ENCODE measurements at places on chromosomes 16 and 17.

DNA sequence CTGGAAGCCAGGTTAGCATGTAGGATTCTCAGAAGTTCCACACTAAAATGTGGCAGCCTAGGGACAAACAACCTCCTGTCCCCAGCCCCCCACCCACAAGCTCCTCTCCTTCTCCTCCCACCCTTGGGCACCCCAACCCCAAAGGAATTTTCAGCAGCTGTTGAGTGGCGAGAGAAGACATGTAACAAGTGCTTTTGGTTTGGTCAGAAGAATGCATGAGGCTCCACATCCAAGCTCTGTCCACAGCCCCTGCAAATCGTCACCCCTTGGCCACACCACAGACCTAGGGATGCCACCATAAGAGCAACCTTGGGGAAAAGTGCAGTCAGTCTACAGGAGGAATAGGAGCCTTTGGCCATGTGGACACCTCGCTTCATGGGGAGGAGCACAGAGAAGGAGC lies 11.9 kb upstream of the RAB37 start:
- H3K36me3 ChIP-seq = no peaks in the 10 kb centered on the region
- no peak for DNase-seq
- H3K4me3 ChIP-seq = no peak overlapping the region
- H3K27ac ChIP-seq = no peak overlapping the region
- peaks cover 20% of the 10 kb centered on the region for H3K27me3 ChIP-seq
- H3K4me1 ChIP-seq = peaks cover 5% of the 10 kb centered on the region

- no peak overlapping the region for H3K27ac ChIP-seq
- DNase-seq = no peak
- H3K36me3 ChIP-seq = no peaks in the 10 kb centered on the region
- peaks cover 2% of the 10 kb centered on the region for H3K4me1 ChIP-seq
Observed at GRCh38 chr17:9299695-9300094, 275.9 kb downstream of the STX8 start.

DNA sequence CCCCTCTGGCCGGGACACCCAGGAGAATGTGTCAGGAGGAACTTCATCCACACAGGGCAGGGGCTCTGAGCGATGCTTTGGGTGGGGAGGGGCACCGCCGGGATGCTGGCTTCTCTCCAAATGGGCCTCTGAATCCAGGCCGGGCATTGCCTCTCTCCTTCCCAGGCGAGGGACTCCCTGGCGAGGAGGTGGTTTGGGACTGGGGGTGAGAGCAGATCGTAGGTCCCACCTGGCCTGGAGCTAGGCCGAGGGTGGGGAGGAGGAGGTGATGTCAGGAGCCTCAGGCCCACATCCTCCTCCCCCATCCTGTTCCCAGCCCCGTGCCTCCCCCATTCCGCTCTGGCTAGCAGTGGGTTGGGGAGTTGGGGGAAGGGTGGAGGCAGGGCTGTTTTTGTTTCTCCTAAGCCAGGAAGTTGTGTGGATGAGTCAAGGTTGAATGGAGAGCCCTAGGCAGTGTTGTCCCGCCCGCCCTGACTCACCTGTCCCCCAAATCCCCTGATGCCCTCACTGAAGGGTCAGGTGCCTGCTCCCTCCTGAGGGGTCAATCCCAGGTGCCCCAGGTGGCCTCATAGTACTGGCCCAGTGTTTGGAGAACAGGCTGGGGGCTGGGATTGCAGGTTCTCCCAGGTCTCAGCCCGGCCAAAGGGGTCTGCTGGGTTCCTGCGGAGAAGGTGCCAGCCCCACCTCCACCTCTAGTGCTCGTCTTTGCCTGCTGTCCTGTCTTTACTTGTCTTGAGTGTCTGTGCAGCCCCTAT lies 2.8 kb downstream of the GRB7 start:
- H3K4me1 ChIP-seq = peaks cover 19% of the 10 kb centered on the region
- no peak overlapping the region for H3K4me3 ChIP-seq
- H3K27ac ChIP-seq = no peak overlapping the region
- no peaks in the 10 kb centered on the region for H3K36me3 ChIP-seq
- no peak for DNase-seq
- peaks cover 21% of the 10 kb centered on the region for H3K27me3 ChIP-seq

DNA sequence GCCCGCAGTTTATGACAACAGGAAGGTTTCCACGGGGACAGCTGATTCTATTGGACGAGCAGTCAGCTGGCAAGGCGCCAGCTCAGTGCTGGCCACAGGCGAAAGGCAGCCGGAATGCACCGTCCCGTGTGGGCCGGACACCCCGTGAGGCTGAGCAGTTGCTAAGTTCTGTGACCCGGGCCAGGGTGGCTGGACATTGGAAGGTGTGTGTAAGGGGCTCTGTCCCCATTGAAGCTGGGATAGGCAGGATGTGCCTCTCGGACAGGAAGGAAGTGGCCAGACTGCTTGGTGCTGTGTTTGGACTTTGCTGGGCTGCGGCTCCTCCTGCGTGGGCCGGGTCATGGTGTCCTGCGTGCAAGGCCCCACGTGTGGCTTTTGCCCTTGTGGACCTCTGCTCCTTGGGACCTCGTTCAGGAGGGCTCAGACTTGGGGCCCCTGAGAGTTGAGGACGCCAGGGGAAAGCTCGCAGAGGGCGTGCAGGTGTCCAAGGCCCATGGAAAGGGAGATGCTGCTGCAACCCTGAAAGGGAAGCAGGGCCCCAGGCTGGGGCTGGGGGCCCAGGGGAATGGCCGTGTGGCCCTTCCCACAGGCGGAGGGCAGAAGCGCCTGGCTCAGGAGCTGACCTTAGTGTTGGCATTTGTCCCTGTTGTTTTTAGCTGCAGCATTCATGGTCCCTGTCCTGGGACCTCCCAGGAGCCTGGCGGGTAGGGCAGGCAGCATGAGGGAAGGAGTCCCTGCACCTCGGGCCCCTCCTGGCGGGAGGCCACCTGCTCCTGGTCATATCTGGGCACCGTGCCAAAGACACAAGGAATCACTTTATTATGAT lies 10.0 kb downstream of the BAIAP2 start:
- DNase-seq = no peak
- peaks cover 6% of the 10 kb centered on the region for H3K4me1 ChIP-seq
- no peaks in the 10 kb centered on the region for H3K27me3 ChIP-seq

- peak; percentile 72 for DNase-seq
- no peaks in the 10 kb centered on the region for H3K36me3 ChIP-seq
- peak within 1 kb of the TSS; percentile 71 for H3K4me3 ChIP-seq
- H3K4me1 ChIP-seq = peaks cover 10% of the 10 kb centered on the region
Observed at GRCh38 chr16:720990-721764, at the start of gene ANTKMT. TSS of gene ANTKMT (plus strand) at chr16:721146. CDS start at chr16:721275, 129 bp downstream.

GRCh38 chr16:89841275-89841674 lies 13.0 kb downstream of the SPIRE2 start:
- H3K27me3 ChIP-seq = no peaks in the 10 kb centered on the region
- H3K27ac ChIP-seq = no peak overlapping the region
- no peaks in the 10 kb centered on the region for H3K36me3 ChIP-seq
- peak; percentile 31 for DNase-seq
- H3K4me1 ChIP-seq = peaks cover 14% of the 10 kb centered on the region
- H3K4me3 ChIP-seq = no peak overlapping the region

DNA sequence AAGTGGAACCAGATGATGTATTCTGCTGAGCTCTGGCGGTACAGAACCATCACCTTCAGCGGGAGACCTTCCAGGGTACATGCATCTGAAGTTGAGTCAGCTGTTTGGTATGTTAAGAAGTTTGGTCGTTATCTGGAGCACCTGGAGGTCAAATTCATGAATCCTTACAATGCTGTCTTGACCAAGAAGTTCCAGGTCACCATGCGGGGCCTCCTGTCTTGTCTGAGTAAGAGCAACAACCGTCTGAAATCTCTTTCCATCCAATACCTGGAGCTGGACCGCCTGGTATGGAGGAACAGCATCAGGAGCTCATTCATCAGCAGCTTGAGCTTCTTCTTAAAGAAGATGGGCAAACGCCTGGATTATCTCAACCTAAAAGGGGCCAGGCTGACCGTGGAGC lies 4.0 kb downstream of the FBXO39 start:
- H3K4me1 ChIP-seq = no peaks in the 10 kb centered on the region
- H3K4me3 ChIP-seq = no peak overlapping the region
- no peak overlapping the region for H3K27ac ChIP-seq
- H3K36me3 ChIP-seq = peaks cover 21% of the 10 kb centered on the region
- H3K27me3 ChIP-seq = peaks cover 37% of the 10 kb centered on the region

DNA sequence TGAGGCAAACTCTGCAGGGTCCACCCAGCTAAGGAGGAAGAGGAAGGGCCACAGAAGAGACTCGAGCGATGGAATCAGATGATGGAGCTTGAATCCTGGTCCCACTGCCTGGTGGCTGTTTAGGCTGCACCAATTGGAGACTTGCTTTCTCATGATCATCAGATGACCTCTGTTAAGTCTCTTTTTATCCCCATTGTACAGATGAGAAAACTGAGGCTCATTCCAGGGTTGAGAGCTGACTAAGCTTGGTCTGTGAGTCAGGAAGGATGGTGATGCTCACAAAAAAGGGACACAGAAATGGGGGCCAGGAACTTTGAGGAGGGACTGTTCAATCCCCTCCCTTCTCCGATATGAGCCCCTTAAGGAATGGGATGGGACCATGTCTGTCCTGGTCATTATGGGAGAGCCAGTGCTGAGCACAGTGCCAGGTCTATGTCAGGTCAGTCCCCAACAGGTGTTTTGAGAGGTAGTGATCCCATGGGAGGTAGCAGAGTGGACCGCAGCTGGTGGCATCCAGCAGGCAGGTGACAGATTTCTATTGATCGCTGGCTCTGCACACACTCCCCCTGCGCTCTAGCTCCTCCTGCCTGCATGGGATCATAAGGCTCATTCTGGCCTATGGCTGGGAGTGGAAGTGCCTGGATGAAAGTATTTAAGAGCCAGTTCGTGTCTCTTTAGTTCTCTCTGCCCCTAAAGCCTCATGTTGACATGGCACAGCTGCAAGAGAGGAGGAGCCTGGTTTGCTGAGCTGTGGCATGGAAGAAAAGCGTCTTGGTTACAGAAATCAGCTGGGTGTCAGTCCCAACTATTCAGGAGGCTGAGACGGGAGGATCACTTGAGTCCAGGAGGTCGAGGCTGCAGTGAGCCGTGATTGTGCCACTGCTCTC lies 27.2 kb downstream of the SNX20 start:
- DNase-seq = no peak
- no peaks in the 10 kb centered on the region for H3K4me1 ChIP-seq
- H3K4me3 ChIP-seq = no peak overlapping the region
- H3K27me3 ChIP-seq = no peaks in the 10 kb centered on the region

- H3K4me3 ChIP-seq = peak overlapping the region; percentile 1
- H3K27me3 ChIP-seq = no peaks in the 10 kb centered on the region
- peak overlapping the region; percentile 71 for H3K27ac ChIP-seq
Observed at GRCh38 chr17:80751946-80752581, 207.4 kb downstream of the RPTOR start.

DNA sequence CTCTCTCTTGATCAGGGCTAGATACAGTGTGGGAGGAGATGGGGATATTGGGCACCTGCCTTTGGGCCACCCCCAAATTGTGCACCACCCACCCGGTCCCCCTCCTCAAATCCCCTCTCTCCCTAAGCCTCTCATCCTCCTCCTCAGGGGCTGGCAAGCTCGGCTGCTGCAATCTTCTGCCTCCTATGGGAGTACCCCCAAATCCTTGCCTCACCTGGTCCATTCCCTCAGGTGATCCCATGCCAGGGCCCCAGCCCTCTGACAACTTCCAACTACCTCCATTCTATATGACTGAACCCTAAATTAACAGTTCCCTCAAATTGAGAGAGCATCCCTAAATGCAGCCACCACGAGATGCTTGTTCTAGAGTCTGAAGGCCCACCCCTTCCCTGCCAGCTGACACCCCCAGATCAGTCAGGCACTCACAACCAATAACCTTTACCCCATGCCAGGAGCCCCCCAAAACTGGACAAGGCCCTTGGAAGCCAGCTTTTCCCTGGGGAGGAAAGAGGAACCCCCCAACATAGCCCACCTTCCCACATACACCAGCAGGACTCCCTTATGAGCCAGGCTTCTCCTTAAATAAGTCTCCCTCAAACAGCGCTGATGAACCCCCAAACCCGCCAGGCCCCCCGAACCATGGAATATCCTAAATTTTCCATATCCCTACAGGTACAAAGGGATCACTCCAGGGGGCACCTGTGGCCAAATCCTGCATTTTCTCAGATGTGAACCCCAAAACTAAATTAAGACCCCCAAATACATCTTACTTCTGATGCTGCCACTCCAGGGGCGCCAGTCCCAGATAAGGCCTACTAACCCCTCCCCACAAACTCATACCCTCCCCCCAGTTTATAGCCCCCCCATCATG lies 3.2 kb downstream of the DLG4 start:
- H3K27me3 ChIP-seq = peaks cover 12% of the 10 kb centered on the region
- H3K4me3 ChIP-seq = peak overlapping the region; percentile 48
- peaks cover 63% of the 10 kb centered on the region for H3K4me1 ChIP-seq
- H3K27ac ChIP-seq = peak overlapping the region; percentile 23
